C1 segment of cervical spinal cord (tissue), 14 donors: ENCODE measurements at places on chromosomes 12 and 14.

DNA sequence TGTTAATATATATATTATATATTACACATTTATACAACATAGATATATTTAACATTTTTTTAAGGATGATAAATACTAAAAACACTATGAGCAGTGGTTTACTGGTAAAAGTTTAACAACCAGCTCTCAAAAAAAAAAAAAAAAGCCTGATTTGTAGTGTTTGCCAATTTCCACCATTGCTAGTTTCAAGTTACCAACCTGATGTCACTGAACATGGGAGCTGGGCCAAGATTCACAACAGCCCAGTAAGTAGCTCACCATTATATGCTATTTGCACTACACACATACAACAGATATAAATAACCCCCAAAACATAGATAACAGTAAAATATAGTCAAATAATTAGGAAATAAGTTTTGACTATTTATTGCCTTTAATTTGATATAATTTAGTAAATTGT is 28.9 kb upstream of the TMX1 start:
- no peak for DNase-seq

DNA sequence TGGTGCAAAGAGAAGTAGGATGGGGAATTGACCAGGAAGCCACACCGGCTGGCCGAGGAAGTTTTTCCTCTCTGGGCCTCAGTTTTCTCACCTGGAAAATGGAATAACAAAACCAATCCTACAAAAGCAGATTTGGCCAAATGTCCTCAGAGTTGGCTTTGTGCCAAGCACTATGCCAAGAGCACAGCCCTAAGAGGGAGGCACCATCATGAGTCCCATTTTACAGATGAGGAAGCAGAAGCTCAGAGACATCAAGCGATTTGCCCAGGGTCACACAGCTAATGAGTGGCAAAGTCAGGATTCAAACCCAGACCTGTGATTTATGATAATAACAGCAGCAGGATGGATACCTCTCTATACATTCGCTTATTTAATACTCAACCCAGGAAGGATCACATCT is 27.3 kb downstream of the RASAL1 start:
- no peak for DNase-seq

GRCh38 chr12:3869865-3870264 is 3.3 kb downstream of the PARP11 start:
- no peak for DNase-seq

GRCh38 chr12:19576506-19577280 is 137.4 kb downstream of the AEBP2 start:
- no peak for DNase-seq

- DNase-seq, result no peak
These were observed 12.0 kb upstream of the DTX1 start for GRCh38 chr12:113044516-113044915.

DNA sequence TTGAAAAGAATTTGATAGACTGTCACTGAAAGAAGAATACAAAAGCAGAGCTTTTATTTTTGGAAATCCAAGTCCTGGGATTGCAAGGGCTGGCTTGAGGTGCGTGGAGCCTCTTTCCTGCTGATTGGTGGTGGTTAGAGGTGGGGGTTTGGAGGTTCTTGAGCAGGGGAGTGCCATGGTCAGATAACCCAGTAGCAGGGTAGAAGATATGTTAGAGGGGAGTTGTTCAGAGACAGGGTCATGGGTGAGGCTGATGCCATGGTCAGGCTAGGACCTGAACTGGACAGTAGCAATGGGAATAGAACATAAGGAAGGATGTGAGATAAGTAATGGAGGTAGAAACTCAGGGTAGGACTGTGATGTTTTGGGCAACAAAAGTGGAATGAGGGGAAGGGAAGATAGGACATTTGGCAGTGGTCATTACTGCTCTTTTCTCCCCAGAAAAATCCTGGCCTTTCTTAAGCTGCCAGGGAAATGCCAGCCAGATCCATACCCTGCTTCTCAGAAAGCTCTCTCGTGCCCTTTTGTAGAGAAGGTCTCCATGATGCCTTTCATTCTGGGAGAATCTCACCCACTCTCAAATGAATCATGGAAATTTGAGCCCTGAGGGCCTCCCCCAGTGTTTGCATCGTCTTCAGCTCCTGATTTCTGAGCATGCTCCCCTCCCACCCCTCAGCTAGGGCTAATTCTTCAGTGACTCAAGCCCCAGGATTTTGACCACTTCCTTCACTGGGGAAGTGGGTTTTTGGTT is 9.5 kb downstream of the EMP1 start:
- no peak for DNase-seq
